BJ (cell line): ENCODE measurements at places on chromosomes 7 and 10. TPM values are rescaled to one million over a fixed set of nuclear protein-coding genes. Genes with fewer than 3 reads are reported as not detected.

The SPDYE9 gene
- not detected in 2 replicates for polyA plus RNA-seq

The LIPJ gene
- 0.01 TPM in 1 of 2 replicates, not detected in the other for polyA plus RNA-seq

The OR2A5 gene
- polyA plus RNA-seq, result not detected in 2 replicates

The DGKI gene
- 1.3 and 1.4 TPM in 2 replicates for polyA plus RNA-seq

The IKZF1 gene
- polyA plus RNA-seq, result not detected in 2 replicates

The ITGA8 gene
- polyA plus RNA-seq, result 10.1 and 11.3 TPM in 2 replicates

The SHH gene
- polyA plus RNA-seq, result not detected in 2 replicates

The SLC18A3 gene
- not detected in 2 replicates for polyA plus RNA-seq

The TEX47 gene
- polyA plus RNA-seq, result not detected in 2 replicates
